ENCODE measurements at places on chromosomes 5 and 9.

- DNase-seq, result no peak
Measured at GRCh38 chr5:112121258-112121657, 297.8 kb downstream of the EPB41L4A start.

DNA sequence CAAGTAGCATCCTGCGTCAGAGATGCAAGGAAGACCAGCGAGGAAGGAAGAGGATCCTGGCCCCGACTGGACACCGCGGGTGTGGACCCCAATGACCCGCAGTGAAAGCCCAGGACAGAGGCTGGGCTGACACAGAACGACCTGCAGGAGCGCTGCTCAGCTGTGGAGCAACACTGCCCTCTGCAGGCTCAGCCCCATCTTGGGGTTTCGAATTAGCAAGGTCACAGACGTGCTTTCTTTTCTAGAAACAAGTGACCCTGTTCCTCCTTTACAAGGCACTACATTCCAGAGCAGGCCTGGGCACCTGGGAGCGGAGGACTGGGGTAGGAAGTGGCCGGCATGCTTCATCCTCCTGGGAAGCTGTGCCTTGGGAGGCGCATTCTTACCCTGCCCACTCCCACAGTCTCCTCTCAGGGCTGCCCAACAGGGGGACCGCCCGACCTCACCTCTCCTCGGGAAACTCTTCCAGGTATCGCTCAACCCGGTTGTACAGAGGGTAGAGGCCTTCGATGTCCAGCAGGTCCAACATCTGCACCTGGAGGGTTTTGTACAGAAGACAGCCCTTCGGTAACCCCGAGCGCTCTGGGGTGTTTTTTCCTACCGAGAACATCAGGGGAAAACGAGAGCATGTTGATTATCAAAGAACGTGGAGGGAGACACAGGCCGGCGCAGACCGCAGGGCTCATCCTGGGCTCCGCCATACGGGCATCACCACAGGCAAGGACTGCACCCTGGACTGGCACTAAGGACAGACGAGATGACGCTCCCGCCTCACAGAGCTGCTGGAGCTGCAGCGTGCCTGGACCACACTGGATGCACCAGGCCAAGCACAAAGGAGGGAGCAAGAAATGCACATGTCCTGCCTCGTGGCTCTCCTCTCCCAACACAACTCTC, 35.0 kb downstream of the IPPK start:
- DNase-seq, result peak; percentile 63

- no peak for DNase-seq
Measured at GRCh38 chr9:133140174-133140505, 19.1 kb upstream of the RALGDS start.

GRCh38 chr9:33408087-33408486, 5.7 kb upstream of the AQP7 start:
- DNase-seq, result no peak

DNA sequence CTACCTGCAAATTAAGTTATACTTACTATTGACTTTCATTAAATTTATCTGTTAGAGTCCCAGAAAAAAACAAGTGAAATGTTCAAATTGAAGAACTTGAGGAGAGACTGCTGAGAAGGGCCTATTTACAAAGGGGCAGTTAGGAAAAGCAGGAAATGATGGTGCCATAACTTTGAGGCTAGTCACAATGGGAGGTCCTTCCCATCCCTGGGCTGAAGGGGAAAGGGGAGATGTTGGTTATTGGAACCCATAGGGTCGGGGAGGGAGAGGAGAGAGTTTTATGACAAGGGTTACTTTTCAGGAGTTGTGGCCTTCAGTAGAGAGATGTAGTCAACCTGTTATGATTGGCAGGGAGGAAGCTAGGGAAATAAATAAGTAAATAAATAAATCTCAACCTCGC, 169.1 kb downstream of the DMRT2 start:
- DNase-seq, result no peak

DNA sequence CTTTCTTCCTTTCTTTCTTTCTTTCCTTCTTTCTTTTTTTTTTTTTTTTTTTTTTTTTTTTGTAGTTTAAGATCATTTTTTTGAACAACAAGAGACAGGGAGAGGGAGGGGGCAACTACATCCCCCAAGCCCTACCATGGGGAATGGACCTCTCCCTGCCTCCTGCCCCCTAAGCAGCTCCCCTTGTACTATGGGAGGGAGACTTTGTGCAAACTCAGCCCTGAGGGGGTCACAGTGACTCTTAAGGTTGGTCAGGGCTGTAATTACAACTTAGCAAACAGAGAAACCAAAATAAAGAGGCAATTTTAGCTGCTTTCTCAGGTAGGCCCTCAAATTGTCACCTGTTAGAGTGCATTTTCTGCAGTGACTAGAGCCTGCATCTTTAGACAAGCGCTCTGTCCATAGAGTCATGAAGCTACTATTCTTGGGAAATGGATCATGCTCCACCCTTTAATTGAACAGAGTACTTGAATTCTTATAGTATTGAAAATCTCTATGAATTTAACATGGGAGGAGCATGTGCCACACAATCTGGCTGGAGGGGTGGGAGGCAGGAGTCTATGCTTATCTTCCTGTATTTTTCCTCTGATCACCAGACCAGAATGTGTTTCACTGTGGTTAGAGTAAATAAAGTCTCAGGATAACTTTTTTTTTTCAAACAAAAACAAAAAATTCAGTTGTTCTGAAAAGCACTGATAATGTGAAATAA, 24.3 kb upstream of the PIK3R1 start:
- DNase-seq, result no peak

GRCh38 chr9:73160868-73161267, 9.2 kb downstream of the ANXA1 start:
- no peak for DNase-seq

GRCh38 chr5:177609076-177610059, 9.4 kb downstream of the B4GALT7 start:
- no peak for DNase-seq

- no peak for DNase-seq
Measured at GRCh38 chr5:172544371-172545095, 90.2 kb upstream of the SH3PXD2B start.

DNA sequence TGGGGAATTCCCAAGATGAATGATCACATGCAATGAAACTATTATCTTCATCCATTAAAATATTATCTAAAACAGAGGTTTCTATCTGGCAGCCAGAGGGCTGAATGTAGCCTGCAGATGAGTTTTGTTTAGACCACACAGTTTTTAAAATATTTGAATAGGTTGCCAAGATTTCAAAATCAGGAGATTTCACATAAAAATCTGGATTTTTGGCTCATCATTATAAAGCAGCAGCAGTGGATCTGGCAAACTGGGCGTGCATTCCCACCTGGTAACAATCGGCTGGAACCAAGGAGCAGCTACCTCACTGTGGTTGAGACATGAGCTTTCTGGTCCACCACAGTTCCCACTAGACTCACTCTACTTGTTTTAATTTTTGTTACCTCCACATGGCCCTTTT, 155.1 kb downstream of the BNC2 start:
- DNase-seq, result no peak

GRCh38 chr9:78989031-78989658, 582.6 kb upstream of the TLE4 start:
- no peak for DNase-seq

- DNase-seq, result no peak
Measured at GRCh38 chr5:179472641-179473040, 77.7 kb upstream of the RUFY1 start.

- no peak for DNase-seq
Measured at GRCh38 chr9:128120061-128120740, 7.3 kb downstream of the PTGES2 start.

GRCh38 chr5:154885439-154885838, 27.0 kb downstream of the CNOT8 start:
- no peak for DNase-seq

DNA sequence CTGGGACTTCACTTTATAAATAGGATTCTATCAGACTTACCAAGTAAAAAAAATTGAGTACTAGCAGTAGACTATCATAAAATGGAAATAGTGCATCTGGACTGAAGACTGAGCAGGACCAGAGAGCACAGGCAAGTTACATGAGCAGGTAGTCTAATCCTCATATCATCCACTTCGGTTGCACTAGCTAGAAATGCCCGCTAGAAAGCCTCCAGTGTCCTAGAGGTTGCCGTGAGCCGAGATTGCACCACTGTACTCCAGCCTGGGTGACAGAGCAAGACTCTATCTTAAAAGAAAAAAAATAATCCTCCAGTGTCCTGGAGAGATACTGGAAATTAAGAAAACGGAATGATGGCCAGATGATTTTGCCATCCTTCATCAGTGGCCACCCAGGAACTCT, 20.0 kb downstream of the C5orf47 start:
- DNase-seq, result no peak

DNA sequence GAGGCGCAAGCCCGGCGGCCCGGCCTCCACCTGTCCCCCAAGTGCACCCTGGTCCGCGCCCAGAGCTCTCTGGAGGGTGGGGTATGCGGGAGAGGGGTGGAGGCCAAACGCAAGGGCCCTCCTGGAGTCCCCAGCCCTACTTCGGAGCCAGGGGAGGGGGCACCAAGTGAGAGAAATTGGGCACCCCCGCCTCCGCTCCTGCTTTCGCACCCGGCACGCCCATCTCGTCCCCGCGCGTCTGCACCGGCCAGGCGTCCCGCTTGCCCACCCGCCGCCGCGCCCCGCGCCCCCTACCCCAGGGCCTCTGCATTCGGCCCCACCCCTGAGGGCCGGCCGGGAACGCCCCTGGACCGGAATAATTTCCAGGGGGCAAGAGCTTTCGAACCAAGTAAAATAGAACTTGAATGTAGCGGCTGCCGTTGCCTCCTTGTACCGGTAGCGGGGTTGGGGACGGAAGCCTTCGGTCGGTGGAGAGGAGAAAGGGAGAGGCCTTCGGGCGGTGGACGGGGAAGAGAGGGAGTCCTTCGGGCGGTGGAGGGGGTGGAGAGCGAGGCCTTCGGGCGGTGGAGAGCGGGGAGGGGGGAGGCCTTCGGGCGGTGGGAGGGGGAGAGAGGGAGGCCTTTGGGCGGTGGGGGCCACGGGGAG, 694 bp upstream of the PHPT1 start:
- peak; percentile 41 for DNase-seq

GRCh38 chr5:154770111-154770510, 14.9 kb downstream of the LARP1 start:
- DNase-seq, result no peak

- DNase-seq, result no peak
Measured at GRCh38 chr9:105141146-105141975, 103.1 kb upstream of the SLC44A1 start.

GRCh38 chr9:117103438-117104110, 311.3 kb downstream of the ASTN2 start:
- no peak for DNase-seq

- DNase-seq, result no peak
Measured at GRCh38 chr5:57895766-57896165, 413.2 kb upstream of the ACTBL2 start.

DNA sequence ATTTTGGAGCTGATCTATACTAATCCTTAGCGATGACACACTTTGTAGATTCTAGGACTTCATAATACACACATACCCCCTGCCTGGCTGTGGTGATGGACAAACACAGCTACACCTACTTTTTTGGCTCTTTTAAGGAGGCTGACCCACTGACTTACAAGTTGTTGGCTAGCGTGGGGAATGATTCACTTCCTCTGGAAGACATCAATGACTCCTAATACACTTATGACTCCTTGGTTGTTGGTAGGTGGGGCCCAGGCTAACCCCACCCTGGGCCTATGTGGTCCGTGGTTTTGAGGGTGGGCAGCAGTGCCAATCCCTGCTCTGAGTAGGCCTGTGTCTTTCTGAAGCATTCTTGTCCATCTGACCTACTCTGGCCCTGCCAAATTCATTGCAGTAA, 144.4 kb downstream of the SLC12A2 start:
- DNase-seq, result no peak

DNA sequence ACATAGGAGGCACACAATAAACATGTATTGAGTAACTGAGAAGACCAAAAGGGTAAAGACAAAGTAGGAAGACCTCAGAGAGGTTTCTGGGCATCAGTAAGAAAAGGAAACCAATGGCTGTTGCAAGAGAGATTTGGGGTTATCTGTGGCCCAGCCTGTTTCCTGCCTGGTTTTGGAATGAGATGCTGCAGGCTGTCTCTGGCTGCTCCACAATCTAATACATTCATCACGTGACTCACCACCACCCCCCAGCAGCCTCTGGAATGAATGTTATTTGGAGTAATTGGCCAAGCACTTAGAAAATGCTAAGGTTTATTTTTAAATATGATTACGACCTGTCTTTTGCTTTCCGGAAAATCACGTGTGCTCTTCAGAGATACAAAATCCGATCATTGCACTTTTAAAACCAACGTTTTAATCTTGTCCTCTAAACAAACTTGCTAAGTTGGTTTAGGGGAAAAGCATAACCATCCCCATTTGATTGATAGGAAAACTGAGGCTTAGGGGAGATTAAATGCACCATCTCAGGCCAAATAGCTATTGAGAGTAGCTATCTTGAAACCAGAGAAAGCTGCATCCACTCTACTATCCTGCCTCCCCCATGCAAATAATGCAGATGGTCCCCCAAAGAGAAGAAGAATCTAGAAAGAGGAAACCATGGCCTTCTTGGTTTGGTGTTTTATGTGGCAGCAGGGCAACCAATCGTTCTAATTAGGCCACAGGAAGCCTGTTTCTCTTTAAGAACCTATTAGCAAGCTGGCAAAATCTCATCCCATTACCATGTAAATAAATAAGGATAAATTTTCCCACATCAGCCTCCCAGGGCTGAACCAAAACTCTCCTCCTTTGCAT, 151.8 kb upstream of the ADRA1B start:
- no peak for DNase-seq

GRCh38 chr5:159902444-159903121, 13.7 kb upstream of the ADRA1B start:
- DNase-seq, result no peak

GRCh38 chr5:178557416-178557815, 32.8 kb downstream of the COL23A1 start:
- no peak for DNase-seq
